Activated naive CD4-positive, alpha-beta T cell (primary cell): ENCODE measurements at places on chromosomes 3 and 15.
A peak's percentile ranks its signal among the peaks of the same experiment; 100 is the strongest.

DNA sequence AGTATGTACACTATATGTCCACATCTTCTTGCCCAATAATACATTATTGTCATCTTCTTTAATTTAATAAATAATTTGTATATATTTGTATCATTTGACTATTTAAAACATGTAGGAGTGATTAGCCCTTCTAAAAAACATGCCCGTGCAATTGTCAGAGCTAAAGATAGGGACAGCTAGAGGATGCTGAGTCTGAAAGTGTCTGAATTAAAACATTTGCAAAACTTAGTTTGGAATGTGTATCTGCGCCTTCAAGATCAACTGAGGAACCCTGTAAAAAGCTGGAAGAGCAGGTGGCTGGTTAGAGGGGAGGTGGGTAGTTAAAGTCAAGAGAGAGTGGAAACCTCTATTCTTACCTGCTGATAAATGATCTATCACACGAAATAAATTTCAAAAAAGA, 4.7 kb downstream of the SLITRK3 start:
- DNase-seq = no peak

DNA sequence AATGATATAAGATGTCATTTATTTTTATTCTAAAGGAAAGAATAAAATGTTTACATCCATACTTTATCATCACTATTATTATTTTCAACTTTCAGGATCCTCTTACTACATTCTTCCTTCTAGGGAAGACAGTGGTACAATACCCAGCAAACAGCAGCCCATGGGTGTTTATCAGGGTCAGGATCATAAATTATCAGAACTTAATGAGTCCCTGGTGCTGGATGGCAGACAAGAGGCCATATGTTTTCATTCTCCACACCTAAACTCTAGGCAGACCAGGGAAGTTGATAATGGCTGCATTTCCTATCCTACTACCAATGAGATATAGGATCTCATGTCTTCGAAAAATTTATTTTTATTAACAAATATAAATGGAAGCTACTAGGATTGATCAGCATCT, 127.7 kb downstream of the SAMMSON start:
- DNase-seq = no peak

DNA sequence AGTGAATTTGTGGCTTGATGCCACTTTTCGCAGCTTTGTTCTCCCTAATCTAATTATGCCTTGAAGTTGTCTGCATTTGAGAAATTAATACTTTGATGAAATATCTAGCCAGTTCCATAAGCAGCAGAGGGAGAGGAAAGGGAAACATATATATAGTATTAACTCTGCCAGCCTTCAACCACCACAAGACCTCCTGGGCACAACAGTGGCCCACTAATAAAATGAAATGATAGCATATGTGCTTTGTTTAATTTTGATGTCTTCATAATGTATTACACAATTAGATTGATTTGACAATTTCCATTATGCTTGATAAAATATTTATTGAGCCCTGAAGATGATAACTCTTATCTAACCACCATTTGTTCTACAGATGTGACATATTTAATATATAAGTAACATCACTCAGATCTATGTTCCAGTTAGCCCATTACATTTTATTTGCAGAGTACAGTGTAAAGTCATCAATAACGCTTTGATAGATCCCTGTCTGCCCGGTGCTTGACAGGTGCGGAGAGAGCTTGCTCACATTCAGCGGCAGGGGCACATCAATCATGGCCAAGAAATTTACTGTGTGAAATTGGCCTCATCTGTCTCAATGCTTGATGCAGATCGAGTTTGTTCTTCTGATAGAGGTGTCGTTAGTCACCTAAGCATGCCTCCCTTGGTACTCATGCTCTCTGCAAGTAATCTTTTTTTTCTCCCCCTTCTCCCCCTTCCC, 187.4 kb downstream of the MECOM start:
- no peak for DNase-seq

DNA sequence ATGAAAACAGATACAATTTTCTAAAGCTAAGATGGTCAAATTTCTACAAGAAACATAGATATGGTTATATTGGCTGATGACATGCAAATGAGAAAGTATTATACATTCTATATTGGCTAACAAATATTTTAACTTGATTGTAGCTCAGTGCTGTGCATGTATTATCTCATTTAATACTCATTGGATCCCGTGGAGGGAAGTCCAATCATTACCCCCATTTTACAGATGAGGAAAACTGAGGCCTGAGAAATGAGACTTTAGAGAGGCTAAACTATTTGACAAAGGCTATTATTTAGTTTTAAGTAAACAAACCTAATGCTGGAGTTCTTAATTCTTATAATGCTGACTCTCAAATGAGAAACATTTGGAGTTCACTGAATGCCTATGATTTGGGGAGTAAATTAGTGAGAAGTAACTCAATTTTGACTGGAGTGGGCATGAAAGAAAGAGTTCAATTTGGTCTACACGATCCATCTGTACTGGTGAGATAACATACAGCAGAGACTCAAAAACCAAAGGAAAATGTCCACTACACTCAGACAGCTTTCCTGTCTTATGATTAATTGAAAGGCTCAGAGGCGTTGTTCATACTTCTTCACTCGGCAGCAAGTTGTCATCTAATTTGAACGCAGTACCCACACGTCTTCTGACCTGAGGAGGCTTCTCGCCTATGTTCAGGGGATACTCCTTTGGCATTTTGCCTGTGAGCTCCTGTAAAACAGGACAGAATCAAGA, 72.2 kb upstream of the LMOD3 start:
- DNase-seq = no peak

DNA sequence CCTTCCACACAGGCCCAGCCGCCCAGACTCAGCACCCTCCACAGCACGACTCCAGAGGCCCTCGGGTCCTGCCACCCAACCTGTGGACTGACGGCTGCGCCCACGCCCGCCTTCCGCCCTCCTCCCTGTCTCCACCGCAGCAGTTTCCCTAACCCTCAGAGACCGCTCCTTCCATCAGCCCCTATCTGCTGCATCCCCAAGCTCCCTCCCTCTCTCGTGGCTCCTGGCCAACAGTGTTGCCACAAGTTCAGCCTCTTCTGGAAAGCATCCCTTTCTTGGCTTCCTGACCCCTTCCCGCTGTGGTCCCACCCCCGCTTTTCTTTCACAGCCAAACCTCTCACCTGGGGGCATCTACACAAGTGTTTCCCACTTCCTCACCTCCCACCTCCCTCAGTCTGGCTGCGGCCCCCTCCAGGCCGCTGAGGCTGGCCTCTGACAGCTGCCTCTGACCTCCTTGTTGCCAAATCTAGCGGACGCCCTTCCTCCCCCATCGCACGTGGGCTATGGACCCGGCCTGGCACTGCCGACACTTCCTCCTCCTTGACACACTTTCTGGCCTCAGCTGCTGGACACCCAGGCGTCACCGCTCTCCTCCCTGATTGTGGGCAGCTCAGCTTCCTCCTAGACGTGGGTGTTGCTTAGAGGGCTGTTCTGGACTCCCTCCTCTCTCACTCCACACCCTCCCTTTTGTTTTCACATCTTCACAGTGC, 168.8 kb upstream of the TLE3 start:
- DNase-seq = no peak

GRCh38 chr15:75065851-75066509, 42.6 kb downstream of the PPCDC start:
- no peak for DNase-seq

DNA sequence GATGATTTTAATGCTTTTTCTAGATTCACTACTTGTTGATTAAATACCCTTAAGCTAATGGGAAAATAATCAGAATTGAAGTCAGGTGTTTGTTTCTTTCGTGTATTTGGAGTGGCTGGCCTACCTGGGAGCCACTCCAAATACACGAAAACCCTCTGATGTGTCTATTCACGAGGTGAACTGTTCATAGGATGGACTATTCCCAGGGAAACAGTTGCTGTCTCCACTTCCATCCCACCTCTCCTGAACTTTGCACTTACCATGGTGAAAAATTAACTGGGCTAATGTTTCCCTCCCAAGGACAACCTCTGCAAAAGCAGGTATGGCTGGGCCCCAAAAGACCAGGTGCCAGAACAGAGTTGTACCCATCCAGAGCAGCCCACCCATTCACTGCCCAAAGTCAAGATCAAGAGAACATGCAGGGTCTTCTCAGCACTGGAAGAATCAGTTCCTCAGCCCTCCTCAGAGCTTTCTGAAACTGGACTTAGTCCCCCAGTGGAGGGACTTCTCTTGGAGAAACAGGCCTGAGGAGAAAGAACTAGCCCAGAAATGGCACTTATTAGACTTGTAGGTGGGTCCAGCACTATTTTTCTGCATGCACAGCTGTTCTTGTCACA, 2.9 kb upstream of the SMAD3 start:
- no peak for DNase-seq

- DNase-seq = no peak
These were observed 179.3 kb downstream of the POTEB3 start for GRCh38 chr15:21260966-21261395.

DNA sequence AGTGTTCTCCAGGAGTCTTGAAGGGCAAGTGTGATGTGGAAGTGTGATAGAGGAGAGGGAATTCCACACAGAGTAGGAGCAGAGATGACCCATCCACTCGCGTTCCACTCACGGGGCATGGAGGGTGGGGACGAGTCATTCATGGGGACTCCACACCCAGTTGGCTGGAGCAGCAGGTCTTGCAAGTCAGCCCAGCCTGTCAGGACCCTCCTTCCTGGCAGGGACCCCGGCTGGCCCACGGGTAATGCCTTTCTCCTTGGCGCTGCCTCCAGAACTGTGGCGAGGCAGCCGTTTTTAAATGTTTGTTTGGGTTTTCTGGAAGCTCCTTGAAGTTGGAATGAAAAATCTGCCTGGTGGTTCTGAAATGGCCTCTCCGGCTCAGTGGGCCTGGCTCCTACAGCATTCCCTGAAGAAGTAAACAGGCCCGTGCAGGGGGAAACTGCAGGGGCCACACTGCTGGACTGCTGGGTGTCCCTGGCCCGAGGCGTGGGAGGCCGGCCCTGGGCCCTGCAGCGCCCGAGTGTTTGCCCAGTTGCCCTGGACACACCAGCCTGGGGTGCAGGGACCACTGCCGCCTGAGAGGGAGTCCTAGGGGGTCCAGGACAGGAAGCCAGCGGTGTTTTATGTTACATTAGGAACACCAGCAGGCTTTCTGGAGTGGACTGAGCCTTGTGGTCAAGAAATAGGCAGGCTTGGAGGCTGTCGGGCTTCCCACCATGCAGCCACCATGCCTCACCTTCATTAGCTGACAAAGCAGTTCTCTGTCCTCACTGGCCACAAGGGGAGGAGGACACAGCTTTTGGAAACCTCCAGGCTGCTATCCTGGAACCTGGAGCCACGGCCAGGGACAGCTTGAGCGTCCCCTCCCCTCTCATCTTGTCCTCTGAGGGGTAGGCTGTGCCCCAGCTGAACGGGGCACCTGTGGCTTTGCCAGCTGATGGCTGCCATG, 61.3 kb downstream of the CEMIP start:
- DNase-seq = no peak

DNA sequence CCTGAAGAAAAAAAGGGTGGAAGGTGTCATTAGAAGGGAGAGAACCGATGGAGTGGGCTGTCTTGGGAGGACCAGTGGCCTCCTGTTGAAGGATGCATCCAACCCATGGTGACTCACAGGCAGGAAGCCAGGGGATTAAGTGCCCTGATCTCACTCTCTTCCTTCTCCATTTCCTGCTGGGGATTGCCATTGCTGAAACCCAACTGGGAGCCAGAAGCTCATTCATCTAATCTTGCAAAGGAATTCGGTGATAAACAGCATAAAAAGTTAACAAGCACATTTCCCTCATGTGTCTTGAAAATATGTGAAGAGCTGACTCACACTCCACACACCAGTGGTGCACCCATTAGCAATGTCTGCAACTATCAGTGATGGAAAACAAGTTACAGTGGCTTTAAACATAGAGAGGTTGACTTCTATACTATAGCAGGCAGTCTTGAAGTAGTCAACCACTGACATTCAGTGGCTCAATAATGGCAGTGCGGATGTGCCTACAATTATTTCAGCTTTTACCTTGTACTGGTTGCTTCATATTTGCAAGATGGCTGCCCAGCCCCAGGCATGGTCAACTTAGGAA, 12.8 kb upstream of the CSRNP1 start:
- no peak for DNase-seq

DNA sequence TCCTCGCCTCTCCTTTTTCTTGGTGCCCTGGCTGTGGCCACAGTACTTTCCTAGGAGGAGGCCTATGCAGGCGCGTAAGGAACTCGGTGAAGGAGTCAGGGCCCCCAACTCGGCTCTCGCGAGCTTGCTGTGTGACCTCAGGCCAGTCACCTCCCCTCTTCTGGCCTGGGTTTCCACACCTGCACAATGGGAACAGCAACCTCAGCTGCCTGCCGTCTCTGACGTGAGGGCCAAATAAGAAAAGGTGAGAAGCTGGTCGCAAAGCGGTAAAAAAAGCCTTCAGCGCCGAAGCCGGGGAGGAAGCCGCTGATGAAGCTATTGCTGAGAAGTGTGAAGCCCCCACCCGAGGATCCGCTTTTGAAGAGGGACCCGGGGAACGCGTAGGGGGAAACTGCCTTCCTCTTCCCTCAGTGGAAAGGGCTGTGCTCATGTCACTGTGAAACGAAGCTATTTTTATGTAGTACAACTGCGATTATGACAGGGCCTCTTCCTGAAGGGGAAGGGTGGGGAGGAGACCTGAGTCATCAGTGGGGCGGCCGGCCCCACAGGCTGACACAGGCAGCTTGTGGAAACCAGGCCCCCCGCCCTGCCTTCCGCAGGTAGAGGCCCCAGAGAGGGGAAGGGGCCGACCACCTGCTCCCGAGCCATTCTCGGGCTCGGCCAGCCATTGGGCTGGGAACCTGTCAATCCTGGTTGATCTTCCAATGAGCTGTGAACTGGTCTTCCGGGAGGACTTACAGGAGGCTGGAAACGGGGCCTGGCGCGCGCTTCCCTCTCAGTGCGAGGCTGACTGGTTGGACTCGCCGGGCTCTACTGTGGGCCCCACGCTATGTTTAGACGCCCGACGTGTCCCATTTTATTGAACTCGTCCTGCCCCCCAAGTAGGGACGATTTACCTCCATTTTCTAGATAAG, 18.0 kb upstream of the ANKDD1A start:
- peak; percentile 92 for DNase-seq

GRCh38 chr15:54088837-54089236, 110.6 kb downstream of the UNC13C start:
- no peak for DNase-seq

GRCh38 chr3:107939691-107940442, 151.0 kb downstream of the CD47 start:
- DNase-seq = no peak

DNA sequence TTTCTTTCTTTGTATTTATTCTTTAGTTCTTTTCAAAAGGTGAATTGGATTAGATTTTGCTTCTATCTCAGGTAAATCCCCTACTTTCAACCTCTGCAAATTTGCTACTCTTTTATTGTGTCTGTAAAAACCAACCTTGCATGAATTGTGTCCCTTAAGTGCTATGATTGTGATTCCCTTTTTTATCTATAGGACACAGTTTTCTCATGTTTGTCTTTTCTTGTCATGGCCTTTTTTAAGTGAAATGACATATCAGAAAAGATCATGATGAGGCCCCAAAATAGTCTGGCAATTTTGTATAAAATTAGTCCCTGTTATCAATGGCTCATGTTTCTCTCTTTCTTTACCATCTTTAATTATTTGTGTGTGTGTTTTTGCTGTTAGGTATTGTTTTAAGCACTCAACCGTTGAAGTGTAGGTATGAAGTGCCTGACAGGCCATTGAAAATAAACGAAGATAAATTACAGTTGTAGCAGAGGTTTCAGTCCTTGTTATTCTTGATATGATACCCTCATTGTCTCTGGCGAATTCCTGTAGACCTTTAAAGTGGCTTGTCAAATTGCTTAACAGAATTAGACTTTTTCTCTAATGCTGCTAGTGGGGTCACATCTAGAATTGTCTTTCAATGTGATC, 184.3 kb downstream of the UBE2E2 start:
- DNase-seq = no peak
